Stimulated activated CD4-positive, alpha-beta T cell treated with anti-CD3 and anti-CD28 coated beads, Interleukin-2, amount 100 ng/mL, for 48 hours (primary cell): ENCODE measurements at places on chromosomes 13 and 19.

GRCh38 chr13:96934889-96935489 lies 59.3 kb downstream of the OXGR1 start:
- no peak for DNase-seq

DNA sequence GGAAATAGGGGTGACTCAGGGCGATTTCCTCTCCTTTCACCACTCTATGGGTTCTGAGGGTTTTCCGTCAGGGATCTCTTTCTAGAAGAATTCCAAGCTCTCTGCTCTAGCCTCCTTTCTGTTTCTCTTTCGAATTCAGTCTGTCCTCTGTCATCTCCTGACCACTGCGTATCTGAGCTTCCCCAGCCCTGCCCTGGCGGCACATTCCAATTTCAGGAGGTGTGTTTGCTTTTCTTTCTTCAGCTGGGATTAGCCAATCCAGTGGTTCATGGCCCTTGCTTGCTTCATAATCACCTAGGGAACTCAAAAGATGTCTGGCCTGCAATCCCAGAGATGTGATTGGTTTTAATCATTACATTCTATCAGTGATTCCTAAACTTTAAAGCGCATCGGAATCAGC lies 9.4 kb downstream of the IFNL2 start:
- DNase-seq = no peak

DNA sequence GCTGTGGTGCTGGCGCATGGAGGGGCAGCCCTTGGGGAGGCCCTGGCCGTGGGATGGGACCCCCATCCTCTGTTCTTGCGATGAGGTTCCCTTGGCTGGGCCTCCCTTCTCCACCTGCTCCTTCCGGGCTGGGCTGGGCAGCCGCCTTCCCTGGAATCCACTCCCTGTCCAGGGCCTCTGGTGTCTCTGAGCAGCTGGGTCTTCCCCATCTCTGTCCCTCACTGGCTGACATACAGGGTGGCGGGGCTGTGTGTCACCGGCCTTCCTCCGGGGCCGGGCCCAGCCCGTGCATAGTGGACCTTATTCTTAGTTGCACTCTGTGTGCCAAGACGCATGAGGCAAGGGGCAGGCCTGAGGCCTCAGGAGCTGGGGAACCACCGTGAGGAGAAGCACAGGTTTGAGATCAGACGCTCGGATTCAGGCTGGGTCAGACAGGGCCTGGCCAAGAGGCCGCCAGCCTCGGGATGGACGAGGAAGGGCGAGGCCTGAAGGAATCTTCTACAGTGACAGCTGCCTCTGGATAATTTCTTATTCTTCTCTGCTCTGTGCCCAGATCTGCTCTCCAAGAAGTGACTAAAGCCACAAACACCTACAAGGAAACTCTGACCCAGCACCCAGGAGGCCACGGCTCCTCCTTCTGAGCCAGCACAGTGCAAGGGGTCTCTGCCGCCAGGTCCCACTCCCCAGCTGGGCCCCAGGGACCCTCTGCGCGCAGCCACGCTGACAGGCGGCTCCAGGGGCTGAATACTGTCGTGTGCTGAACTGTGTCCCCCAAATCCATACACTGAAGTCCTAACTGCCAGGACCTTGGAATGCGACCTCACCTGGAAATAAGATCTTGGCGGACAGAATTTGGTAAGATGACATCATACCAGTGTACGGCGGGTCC lies 11.0 kb downstream of the SGTA start:
- no peak for DNase-seq

GRCh38 chr19:1262623-1263123 lies 6.5 kb upstream of the CIRBP start:
- no peak for DNase-seq

DNA sequence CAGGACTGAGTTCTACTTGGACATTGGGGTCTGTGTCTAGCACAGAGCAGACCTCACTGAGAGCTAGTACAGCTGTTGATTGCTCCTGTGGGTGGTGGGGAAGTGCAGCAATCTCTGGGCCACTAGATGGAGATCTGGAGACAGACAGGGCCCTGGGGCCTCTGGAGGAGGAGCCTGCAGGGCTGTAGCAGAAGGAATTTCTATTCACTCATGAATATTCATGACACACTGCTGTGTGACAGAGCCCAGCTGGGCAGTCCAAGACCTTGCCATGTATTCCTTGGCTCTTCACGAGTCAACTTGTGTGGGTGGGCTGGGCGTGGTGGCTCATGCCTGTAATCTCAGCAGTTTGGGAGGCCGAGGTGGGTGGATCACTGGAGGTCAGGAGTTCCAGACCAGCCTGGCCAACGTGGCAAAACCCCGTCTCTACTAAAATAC lies 37.5 kb downstream of the SUGP2 start:
- no peak for DNase-seq

GRCh38 chr19:2577722-2578335 lies 101.9 kb downstream of the GADD45B start:
- no peak for DNase-seq
